ENCODE measurements at places on chromosomes 6 and 20. TPM values are rescaled to one million over a fixed set of nuclear protein-coding genes. Genes with fewer than 3 reads are reported as not detected.

DNA sequence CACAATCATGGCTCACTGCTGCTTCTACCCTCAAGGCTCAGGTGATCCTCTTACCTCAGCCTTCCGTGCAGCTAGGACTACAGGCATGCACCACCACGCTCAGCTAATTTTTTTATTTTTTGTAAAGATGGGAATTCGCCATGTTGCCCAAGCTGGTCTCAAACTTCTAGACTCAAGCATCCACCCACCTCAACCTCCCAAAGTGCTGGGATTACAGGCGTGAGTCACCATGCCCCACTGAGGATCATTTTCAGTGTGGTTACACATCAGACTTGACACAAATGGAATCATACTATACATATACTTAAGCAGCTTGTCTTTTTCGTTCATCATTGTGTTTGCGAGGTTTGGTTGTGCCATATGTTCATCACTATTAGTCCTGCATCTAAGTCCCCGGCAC, 26.6 kb downstream of the ZC3H12D start:
- H3K4me1 ChIP-seq = peaks cover 18% of the 10 kb centered on the region
- no peak for DNase-seq
- H3K36me3 ChIP-seq = no peaks in the 10 kb centered on the region
- H3K27me3 ChIP-seq = no peaks in the 10 kb centered on the region
- no peak overlapping the region for H3K4me3 ChIP-seq

Gene KCNQ2
- total RNA-seq = not detected

Gene PROKR2
- not detected for total RNA-seq

Gene PBOV1
- total RNA-seq = not detected

- peak overlapping the region; percentile 45 for H3K27ac ChIP-seq
- DNase-seq = no peak
- no peaks in the 10 kb centered on the region for H3K27me3 ChIP-seq
- peaks cover 5% of the 10 kb centered on the region for H3K36me3 ChIP-seq
- no peak overlapping the region for H3K4me3 ChIP-seq
These were observed 31.5 kb downstream of the NINL start for GRCh38 chr20:25553819-25554296.

- H3K4me1 ChIP-seq = peaks cover 32% of the 10 kb centered on the region
- no peak for DNase-seq
- no peak overlapping the region for H3K4me3 ChIP-seq
- H3K36me3 ChIP-seq = no peaks in the 10 kb centered on the region
- H3K27me3 ChIP-seq = no peaks in the 10 kb centered on the region
These were observed 70.6 kb downstream of the SGK1 start for GRCh38 chr6:134247231-134247833.

DNA sequence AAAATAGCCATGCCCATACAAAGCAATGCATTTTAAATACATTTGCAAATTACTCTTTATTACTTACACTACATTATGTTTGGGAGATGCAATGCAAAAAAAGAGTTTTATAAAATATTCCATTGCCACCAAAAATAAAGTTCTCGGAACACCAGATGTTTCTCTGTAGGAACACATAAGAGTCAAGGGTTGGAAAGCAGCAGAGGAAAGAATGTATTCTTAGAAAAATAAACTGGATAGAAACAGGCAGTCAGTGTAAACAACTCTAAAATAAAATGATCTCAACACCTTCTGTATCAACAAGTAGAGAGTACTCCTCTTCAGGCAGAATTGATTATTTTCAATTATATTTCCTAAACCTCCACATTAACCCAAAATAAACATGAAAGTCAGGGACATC, 28.1 kb downstream of the KIF13A start:
- H3K27me3 ChIP-seq = no peaks in the 10 kb centered on the region
- DNase-seq = no peak
- H3K27ac ChIP-seq = peak overlapping the region; percentile 73
- no peak overlapping the region for H3K4me3 ChIP-seq

Gene HLA-DOB
- total RNA-seq = 0.24 TPM

Gene NPEPL1
- 13.1 TPM for total RNA-seq

- no peak for DNase-seq
- no peaks in the 10 kb centered on the region for H3K27me3 ChIP-seq
- H3K4me3 ChIP-seq = peak overlapping the region; percentile 38
- H3K27ac ChIP-seq = peak overlapping the region; percentile 94
- H3K36me3 ChIP-seq = no peaks in the 10 kb centered on the region
These were observed 223.8 kb upstream of the ECI2 start for GRCh38 chr6:4359108-4359730.

Gene FAM184A
- total RNA-seq = 0.50 TPM

Gene FNDC1
- 0.64 TPM for total RNA-seq

- no peaks in the 10 kb centered on the region for H3K4me1 ChIP-seq
- no peak overlapping the region for H3K27ac ChIP-seq
- no peak for DNase-seq
- no peaks in the 10 kb centered on the region for H3K27me3 ChIP-seq
- no peak overlapping the region for H3K4me3 ChIP-seq
These were observed 13.1 kb upstream of the RNASET2 start for GRCh38 chr6:166969390-166970002.

DNA sequence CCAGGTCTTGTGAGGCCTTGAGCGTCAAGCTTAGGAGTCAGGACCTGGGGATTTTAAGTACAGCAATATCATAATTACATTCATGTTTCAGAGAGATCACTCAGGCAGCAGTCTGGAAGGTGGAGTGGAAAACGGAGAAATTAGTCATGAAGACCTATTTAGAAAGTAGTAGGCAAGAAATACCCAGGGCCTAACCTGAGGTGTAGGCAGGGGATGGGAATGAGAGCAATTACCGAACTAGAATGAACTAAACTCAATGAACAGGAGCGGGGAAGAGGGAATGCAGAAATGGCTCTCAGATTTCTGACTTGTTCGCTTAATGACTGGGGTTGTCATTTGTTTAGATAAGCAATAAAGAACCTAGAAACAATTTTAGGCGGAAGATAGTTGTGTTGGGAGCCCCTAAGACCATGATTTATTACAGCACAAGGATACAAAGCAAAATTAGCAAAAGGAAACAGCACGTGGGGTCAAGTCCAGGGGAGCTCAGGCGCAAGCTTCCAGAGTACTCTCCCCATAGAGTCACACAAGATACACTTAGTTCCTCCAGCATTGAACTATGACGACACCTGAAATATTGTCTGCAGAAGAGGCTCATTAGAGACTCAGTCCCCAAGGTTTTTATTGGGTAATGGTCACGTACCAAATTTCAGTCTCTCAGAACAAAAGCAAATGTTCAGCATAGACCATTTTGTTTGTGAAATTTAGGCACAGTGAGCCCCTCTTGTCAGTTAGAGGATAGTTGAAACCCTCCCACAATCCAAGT, 178.8 kb upstream of the AKAP12 start:
- H3K27ac ChIP-seq = peak overlapping the region; percentile 78
- peaks cover 56% of the 10 kb centered on the region for H3K4me1 ChIP-seq
- peaks cover 4% of the 10 kb centered on the region for H3K36me3 ChIP-seq

DNA sequence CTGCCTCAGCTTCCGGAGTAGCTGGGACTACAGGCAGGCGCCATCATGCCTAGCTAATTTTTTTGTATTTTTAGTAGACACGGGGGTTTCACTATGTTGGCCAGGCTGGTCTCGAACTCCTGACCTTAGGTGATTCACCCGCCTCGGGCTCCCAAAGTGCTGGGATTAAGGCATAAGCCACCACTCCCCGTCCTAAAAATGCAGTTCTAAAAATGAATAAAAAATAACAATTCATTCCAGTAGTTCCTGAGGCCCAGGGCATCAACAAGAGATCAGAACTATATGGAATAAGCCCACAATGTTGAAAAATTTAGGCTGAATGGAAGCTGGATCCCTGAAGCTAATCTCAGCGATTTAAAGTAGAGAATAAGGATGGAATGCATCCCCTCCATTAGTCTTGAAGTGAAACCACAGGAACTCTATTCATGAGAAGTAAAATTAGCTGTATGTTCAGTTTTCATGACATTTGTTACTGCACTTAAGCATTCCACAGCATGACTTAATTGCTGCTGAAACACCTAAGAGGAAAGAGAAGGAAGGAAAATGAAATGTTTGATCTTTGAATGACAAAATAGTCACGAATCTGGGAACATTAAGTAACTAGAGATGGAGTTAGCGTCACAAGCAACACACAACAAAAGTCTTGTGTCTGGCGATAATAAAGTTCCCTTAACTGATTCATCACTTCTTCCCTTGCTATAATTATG, 80.4 kb upstream of the RIPOR2 start:
- H3K36me3 ChIP-seq = no peaks in the 10 kb centered on the region
- peak overlapping the region; percentile 70 for H3K27ac ChIP-seq
- H3K27me3 ChIP-seq = no peaks in the 10 kb centered on the region
- peaks cover 56% of the 10 kb centered on the region for H3K4me1 ChIP-seq

DNA sequence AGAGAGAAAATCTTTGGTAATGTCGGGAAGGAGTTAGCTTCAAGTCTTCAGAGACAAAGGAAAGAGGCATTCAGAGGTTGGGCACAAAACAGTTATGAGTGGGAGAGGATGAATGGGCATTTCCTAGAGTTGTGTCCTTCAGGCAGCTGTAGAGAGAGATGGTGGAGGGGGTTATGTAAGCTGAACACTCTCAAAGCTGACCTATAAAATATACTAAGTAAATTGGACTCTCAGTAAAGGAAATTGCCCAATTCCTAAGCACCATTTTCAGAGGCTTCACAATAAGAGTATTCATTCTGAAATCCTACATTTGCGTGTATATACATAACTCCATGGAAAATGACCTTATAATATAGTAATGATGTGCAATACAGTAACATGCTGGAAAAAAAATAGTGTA, 161.2 kb downstream of the KCNQ5 start:
- no peak overlapping the region for H3K27ac ChIP-seq
- H3K36me3 ChIP-seq = no peaks in the 10 kb centered on the region
- no peak for DNase-seq
- peaks cover 23% of the 10 kb centered on the region for H3K4me1 ChIP-seq
- H3K4me3 ChIP-seq = no peak overlapping the region

Gene NKX2-2
- total RNA-seq = not detected

DNA sequence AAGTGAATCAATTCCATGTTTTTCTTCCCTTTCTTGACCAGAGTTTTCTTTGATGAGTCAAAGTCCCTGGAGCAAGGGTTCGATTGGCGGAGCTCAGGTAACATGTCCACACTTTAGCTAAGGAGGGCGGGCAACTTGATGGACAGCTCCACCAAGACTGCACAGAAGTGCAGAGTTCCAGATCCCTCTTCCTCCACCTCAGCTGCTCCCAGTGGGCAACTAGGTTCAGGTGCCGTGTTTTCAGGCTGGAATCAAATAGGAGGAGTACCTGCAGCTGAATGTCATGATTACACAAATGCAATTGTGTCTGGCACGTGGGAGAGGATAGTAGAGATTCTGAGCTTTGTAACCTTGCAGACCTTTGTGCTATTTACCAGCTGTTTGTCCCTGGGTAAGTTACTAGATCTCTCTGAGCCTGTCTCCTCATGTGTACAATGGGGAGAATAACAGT, 1.9 kb upstream of the ELMO2 start:
- H3K4me1 ChIP-seq = peaks cover 26% of the 10 kb centered on the region
- H3K36me3 ChIP-seq = no peaks in the 10 kb centered on the region
- DNase-seq = peak; percentile 49
- no peak overlapping the region for H3K27ac ChIP-seq
- H3K27me3 ChIP-seq = peaks cover 5% of the 10 kb centered on the region

Gene RNF182
- 11.0 TPM for total RNA-seq

- no peak overlapping the region for H3K4me3 ChIP-seq
- no peaks in the 10 kb centered on the region for H3K36me3 ChIP-seq
- peak overlapping the region; percentile 42 for H3K27ac ChIP-seq
- peaks cover 39% of the 10 kb centered on the region for H3K4me1 ChIP-seq
- no peaks in the 10 kb centered on the region for H3K27me3 ChIP-seq
- no peak for DNase-seq
These were observed 1361.8 kb upstream of the CITED2 start for GRCh38 chr6:140736231-140736630.

Gene PSORS1C2
- total RNA-seq = not detected

DNA sequence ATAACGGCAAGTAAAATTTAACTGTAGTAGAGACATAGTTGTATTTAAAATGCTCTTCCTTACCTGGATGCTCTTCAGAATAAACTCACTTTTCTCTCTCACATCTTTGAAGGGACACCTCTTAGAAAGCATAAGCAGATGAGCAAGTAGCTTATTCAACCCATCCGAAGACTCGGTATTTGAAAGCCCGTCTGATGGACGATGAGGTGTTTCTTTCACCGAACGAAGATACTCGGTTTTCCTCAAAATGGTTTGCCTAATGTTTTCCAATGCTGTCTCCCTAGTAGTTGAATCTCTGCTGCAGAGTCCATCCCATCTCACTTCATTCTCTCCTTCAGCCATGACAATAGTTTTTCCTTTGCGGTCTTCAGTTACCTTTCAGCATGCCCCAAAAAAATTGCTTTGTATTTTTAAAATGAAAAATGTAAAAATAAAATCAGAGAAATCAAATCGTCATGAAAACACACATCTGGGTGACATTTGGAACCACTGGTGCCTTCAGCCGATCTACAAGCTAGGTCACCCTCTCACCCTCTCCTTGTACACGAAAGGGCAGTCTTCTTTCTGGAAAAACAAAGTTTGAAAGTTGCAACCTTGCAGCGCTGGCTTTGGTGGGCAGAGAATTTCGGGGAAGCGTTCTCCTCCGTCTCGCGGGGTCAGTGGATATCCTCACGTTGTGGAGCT, 772 bp downstream of the SESN1 start:
- no peak for DNase-seq
- no peaks in the 10 kb centered on the region for H3K27me3 ChIP-seq
- peak overlapping the region; percentile 90 for H3K27ac ChIP-seq
- H3K36me3 ChIP-seq = peaks cover 5% of the 10 kb centered on the region
- peaks cover 38% of the 10 kb centered on the region for H3K4me1 ChIP-seq

Gene FAM209B
- 0.55 TPM for total RNA-seq

- no peak overlapping the region for H3K27ac ChIP-seq
- no peak overlapping the region for H3K4me3 ChIP-seq
These were observed 13.6 kb downstream of the FGD2 start for GRCh38 chr6:37019065-37019450.

Gene TP53TG5
- not detected for total RNA-seq

Gene ECT2L
- 0.13 TPM for total RNA-seq

Gene FOXA2
- total RNA-seq = not detected

DNA sequence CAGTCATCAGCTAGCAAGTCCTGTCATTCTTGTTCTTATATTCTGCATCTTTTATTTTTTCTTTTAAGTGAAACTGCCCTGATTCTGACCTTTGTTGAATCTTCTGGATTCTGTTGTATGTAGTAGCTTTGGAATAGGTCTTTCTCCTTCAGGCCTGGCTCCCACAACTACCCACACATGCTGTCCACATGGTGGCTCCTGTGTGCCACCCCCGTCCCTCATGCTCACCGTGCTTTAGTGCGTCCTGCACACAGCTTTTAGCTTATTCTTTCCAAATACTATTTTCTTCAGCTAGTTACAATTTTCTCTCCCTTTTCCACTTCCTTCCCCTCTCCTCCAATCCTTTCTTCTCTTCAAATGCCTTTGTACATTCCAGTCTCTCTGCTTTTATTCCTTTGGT, 61.8 kb downstream of the CTNNBL1 start:
- H3K4me1 ChIP-seq = no peaks in the 10 kb centered on the region
- peaks cover 18% of the 10 kb centered on the region for H3K36me3 ChIP-seq
- no peaks in the 10 kb centered on the region for H3K27me3 ChIP-seq
- H3K27ac ChIP-seq = no peak overlapping the region

GRCh38 chr6:139860203-139860602, 485.8 kb upstream of the CITED2 start:
- no peaks in the 10 kb centered on the region for H3K27me3 ChIP-seq
- H3K36me3 ChIP-seq = no peaks in the 10 kb centered on the region
- H3K4me3 ChIP-seq = no peak overlapping the region
- H3K27ac ChIP-seq = no peak overlapping the region
- DNase-seq = no peak
